Liver (tissue), 10 donors: ENCODE measurements at places on chromosomes 1 and 21.

DNA sequence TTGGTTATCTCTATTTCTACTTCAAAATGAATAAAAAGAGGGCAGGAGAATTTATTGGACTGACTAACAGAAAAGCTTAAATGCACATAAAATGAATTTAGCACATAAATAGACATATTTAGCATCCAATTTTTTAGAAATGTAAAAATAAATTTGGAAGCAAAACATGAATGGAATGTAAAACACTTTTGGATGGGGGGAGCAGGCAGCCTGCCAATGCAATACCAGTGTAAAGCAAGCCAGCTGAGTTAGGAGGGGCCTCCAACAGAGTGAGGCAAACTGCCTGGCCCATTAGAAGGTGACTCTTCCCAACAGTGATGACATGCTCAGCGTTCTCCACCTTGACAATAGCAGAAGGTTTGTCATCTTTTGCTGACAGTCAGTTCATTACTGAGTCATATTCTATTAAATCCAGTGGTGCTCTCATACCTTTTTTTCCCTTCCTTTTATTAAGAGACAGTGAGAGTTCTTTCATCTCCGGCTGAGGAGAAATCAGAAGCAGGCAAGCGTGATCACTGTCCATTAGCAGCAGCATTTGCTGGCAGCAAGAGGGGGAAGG, 19.5 kb upstream of the EXO1 start:
- H3K27ac ChIP-seq, result no peak overlapping the region
- H3K4me3 ChIP-seq, result no peak overlapping the region
- H3K27me3 ChIP-seq, result no peaks in the 10 kb centered on the region
- H3K36me3 ChIP-seq, result no peaks in the 10 kb centered on the region
- no peak for DNase-seq
- peaks cover 3% of the 10 kb centered on the region for H3K4me1 ChIP-seq

- H3K36me3 ChIP-seq, result no peaks in the 10 kb centered on the region
- DNase-seq, result no peak
- no peak overlapping the region for H3K4me3 ChIP-seq
- no peaks in the 10 kb centered on the region for H3K4me1 ChIP-seq
Observed at GRCh38 chr1:227362039-227362438, 43.7 kb upstream of the CDC42BPA start.

- no peaks in the 10 kb centered on the region for H3K27me3 ChIP-seq
- H3K4me3 ChIP-seq, result no peak overlapping the region
- peaks cover 36% of the 10 kb centered on the region for H3K4me1 ChIP-seq
- DNase-seq, result no peak
- H3K36me3 ChIP-seq, result no peaks in the 10 kb centered on the region
Observed at GRCh38 chr1:199751506-199751905, 276.0 kb upstream of the NR5A2 start.

GRCh38 chr1:61639608-61640336, 85.2 kb downstream of the TM2D1 start:
- no peaks in the 10 kb centered on the region for H3K36me3 ChIP-seq
- H3K4me1 ChIP-seq, result no peaks in the 10 kb centered on the region
- no peak overlapping the region for H3K4me3 ChIP-seq

- H3K4me3 ChIP-seq, result no peak overlapping the region
- no peaks in the 10 kb centered on the region for H3K4me1 ChIP-seq
- DNase-seq, result no peak
Observed at GRCh38 chr1:64650411-64650810, 94.5 kb upstream of the RAVER2 start.

DNA sequence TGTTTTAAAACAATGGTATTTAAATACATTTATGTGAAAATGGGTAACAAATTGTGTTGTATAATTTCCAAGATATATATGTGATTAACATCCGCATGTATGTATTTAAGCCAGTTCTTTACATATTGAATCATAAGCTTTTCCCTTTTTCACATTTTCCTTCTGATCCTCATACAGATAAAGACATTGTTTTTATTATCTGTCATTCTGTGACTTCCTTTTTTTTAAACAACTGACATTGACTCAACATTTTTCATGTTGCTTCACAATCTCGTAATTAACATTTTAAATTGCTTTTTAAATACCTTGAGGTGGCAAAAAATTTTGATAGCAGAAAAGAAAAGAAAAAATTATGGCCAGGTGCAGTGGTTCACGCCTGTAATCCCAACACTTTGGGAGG, 1.4 kb downstream of the STXBP3 start:
- peaks cover 4% of the 10 kb centered on the region for H3K36me3 ChIP-seq
- no peaks in the 10 kb centered on the region for H3K27me3 ChIP-seq
- peaks cover 5% of the 10 kb centered on the region for H3K4me1 ChIP-seq
- no peak overlapping the region for H3K27ac ChIP-seq
- no peak overlapping the region for H3K4me3 ChIP-seq

DNA sequence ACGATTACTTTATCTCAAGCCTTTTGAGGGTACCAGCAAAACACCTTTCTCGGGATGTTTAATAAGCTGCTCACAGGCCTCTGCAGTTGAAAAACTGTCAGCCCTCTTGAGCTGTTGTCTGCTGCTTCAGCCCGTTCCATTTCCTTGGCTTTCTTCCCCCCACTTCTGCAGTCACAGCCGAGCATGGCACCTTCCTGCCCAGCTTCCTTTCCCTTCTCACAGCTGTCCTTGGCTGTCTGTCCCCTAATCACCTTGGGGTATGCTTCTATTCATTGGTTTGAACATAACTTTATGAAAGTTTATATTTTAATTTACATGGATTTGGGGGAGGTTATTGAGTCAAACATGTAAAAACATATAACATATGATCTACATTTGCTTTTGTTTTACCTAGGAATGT, 6.9 kb upstream of the PROX1 start:
- H3K4me3 ChIP-seq, result no peak overlapping the region
- DNase-seq, result no peak
